ENCODE measurements at places on chromosomes 2 and 18.

GRCh38 chr2:39094717-39095363 lies 26.0 kb downstream of the SOS1 start:
- DNase-seq, result no peak

- DNase-seq, result no peak
Observed at GRCh38 chr2:66802877-66803276, 368.0 kb downstream of the MEIS1 start.

- DNase-seq, result no peak
Observed at GRCh38 chr2:234447963-234448362, 48.9 kb downstream of the ARL4C start.

DNA sequence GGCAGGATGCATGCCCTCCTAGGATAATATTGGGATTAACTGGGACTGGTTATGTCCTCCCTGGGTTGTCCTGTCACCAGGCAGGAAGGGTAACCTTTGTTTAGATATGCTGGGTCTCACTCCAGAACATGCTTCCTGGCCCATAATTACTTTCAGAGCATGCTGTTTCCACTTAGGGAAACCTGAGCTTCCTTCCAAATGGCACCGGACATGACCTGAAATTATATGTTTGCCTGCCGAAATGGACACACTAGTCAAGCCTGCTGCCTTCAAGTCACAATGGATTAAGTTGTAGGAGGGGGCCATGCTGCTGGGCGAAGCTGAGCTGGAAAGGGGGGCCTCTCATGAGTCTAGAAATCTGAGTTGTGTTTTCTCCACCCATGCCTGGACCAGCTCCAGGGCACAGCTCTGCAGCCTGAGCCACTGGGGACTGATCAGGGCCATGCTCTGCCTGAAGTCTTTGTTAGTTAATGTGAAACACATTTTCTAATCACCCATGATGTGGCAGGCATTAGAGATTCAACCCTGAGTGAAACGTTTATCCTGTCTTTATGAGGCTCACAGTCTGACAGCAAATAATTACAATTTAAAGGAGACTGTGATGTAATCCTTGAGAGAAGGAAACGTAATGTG lies 273.3 kb downstream of the TNS1 start:
- no peak for DNase-seq

GRCh38 chr18:13369756-13370510 lies 151.4 kb downstream of the LDLRAD4 start:
- no peak for DNase-seq

GRCh38 chr2:170396799-170397459 lies 219.0 kb downstream of the MYO3B start:
- no peak for DNase-seq
